ENCODE measurements at places on chromosomes 6 and 20.

GRCh38 chr20:62561182-62561581, 81.1 kb upstream of the SLCO4A1 start:
- DNase-seq, result peak; percentile 57

DNA sequence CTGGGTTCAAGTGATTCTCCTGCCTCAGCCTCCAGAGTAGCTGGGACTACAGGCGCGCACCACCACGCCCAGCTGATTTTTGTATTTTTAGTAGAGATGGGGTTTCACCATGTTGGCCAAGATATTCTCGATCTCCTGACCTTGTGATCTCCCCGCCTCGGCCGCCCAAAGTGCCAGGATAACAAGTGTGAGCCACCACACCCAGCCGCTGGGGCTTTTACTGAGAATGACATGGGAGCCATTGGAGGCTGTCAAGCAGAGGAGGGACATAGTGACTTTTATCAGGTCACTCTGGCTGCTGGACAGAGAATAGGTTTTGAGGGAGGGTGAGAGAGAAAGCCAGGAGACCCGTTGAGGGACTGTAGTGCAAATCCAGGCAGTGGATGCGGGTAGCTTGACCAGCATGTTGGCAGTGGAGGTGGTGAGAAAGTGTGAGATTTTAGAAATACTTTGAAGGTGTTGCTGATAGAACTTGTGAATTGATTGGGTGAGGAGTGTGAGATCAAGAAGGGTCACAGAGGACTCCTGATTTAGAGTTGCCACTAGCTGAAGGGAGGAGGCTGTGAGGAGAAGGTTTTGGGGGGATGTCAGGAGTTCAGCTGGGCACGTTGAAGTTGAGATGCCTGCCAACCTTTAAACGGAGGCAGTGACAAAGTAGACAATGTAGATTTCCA, 14.7 kb downstream of the ZNF341 start:
- no peak for DNase-seq

DNA sequence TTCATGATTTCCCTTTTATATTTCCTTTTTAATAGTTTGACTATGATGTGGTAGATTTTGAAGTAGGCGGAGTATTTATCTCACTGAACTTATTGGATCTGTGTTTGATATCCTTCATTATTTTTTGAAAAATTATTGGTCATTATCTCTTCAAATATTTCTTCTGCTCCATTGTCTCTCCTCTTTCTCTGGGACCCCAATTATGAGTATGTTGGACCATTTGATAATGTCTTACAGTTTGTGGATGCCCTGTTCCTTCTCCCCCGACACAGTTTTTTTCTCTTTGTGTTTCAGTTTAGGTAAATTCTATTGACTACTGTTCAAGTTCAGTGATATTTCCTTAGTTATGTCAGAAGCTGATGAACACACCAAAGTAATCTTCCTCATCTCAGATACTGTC, 49.4 kb upstream of the COL10A1 start:
- no peak for DNase-seq

- no peak for DNase-seq
Observed at GRCh38 chr20:51608061-51608460, 65.5 kb upstream of the NFATC2 start.

- no peak for DNase-seq
Observed at GRCh38 chr6:70886661-70887060, 70.2 kb downstream of the B3GAT2 start.

- DNase-seq, result no peak
Observed at GRCh38 chr6:31174378-31174777, 3.9 kb upstream of the POU5F1 start.

- no peak for DNase-seq
Observed at GRCh38 chr6:131059486-131059885, 3.6 kb downstream of the EPB41L2 start.

- DNase-seq, result no peak
Observed at GRCh38 chr6:15386756-15387112, 140.9 kb downstream of the JARID2 start.

DNA sequence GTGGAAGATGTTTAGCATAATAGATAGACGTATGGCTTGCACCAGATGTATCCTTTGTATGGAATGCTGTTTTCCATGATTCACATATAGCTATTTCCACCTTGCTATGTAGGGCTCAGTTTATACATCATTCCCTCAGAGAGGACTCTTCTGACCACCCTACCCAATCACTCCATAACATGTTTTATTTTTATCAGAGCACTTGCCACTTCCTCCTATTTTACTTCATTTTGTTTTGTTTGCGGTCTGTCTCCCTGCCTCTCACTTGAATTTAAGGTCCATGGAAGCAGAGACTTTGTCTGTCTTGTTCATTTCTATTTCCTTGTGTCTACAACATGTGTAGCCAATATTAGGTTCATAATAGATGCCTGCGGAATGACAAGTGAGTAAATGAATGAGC, 266.9 kb upstream of the CITED2 start:
- DNase-seq, result no peak

GRCh38 chr6:14633479-14633878, 515.9 kb downstream of the CD83 start:
- DNase-seq, result no peak

DNA sequence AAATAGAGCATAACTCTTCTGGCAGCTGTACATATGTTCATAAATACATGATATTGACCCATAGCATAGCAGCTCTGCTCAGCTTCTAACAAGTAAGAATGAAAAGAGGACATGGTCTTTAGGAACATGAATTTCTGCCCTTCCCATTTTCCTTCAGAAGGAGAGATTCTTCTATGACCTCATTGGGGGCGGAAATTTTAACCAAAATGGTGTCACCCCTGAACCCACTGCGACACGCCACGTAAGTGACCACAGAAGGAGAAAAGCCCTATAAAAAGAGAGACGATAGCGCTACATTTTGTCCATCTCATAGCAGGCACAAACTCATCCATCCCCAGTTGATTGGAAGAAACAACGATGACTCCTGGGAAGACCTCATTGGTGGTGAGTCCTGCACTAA, at the start of gene IL17A:
Gene IL17A (plus strand): TSS at position 301 of the 400 bp plus-strand sequence. CDS start 57 bp downstream, at position 358.
- no peak for DNase-seq

DNA sequence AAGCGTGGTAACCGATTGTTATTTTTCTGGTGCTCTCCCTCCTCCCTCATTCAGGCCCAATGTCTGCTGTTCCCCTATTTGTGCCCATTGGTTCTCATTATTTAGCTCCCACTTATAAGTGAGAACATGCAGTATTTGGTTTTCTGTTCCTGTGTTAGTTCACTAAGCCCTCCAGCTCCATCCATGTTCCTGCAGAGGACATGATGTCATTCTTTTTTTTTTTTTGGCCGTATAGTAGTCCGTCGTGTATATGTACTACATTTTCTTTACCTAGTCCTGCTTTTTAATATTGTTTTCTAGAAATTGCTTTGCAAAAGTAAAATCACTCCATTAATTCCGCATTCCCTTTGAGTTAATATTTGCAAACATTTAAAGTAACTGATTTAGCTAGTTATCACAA, 23.1 kb downstream of the ZNF451 start:
- no peak for DNase-seq

GRCh38 chr20:50987493-50988210, 29.0 kb downstream of the MOCS3 start:
- peak; percentile 81 for DNase-seq

- DNase-seq, result no peak
Observed at GRCh38 chr6:96786336-96786735, 50.9 kb downstream of the GPR63 start.

GRCh38 chr6:125747589-125748405, 1.6 kb upstream of the HEY2 start:
- DNase-seq, result peak; percentile 29

- DNase-seq, result no peak
Observed at GRCh38 chr6:129194306-129194941, 311.5 kb downstream of the LAMA2 start.

DNA sequence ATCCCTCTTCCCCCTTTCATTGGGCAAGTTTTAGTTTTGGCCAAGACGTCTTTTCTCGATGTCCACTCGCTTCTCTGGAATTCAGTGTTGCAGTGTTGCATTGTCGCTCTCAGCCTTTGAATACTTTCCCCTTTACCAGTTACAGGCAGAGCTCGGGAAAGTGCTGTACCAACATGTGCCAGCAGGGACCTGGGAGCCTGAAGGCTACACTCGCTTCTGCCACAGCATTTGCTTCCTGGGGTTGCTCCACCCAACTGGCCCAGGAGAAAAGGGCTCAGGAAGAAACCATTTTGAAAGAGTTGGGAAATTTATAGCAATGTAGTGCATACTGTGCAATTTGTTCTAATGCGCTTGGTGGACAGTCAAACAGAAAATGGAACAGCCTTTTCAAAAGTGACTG, 78.6 kb downstream of the LINC00237 start:
- DNase-seq, result no peak
